Upper lobe of right lung (tissue), 1 donor: ENCODE measurements at places on chromosomes 12 and 14.

GRCh38 chr14:99873653-99874052 lies 80.4 kb downstream of the EML1 start:
- no peak overlapping the region for H3K4me3 ChIP-seq
- no peak overlapping the region for H3K27ac ChIP-seq
- no peaks in the 10 kb centered on the region for H3K27me3 ChIP-seq
- no peak for DNase-seq
- no peaks in the 10 kb centered on the region for H3K4me1 ChIP-seq

DNA sequence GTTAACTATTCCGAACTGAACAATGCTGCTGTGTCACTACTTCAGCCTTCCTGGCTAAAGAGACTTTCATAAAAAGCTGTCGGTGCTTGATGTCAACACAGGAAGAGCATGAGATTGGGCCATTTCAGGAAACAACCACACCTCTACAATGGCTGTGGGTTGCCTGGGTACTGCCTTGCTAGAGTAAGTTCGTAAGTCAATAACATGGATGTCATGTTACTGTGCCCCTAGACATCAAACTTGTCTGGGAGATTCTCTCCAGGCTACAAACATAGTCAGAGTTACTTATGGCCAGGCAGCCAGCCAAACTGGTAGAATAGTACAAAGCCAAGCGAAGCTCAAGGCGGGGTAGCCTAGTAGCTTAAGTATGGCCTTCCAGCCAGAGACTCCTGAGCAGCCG lies 23.1 kb downstream of the MAX start:
- no peaks in the 10 kb centered on the region for H3K27me3 ChIP-seq
- peaks cover 56% of the 10 kb centered on the region for H3K36me3 ChIP-seq
- peaks cover 40% of the 10 kb centered on the region for H3K4me1 ChIP-seq
- no peak for DNase-seq
- no peak overlapping the region for H3K4me3 ChIP-seq

- no peaks in the 10 kb centered on the region for H3K27me3 ChIP-seq
- peaks cover 22% of the 10 kb centered on the region for H3K4me1 ChIP-seq
- no peak for DNase-seq
- no peak overlapping the region for H3K4me3 ChIP-seq
- peak overlapping the region; percentile 53 for H3K27ac ChIP-seq
These were observed 35.0 kb upstream of the TC2N start for GRCh38 chr14:91902336-91902735.

DNA sequence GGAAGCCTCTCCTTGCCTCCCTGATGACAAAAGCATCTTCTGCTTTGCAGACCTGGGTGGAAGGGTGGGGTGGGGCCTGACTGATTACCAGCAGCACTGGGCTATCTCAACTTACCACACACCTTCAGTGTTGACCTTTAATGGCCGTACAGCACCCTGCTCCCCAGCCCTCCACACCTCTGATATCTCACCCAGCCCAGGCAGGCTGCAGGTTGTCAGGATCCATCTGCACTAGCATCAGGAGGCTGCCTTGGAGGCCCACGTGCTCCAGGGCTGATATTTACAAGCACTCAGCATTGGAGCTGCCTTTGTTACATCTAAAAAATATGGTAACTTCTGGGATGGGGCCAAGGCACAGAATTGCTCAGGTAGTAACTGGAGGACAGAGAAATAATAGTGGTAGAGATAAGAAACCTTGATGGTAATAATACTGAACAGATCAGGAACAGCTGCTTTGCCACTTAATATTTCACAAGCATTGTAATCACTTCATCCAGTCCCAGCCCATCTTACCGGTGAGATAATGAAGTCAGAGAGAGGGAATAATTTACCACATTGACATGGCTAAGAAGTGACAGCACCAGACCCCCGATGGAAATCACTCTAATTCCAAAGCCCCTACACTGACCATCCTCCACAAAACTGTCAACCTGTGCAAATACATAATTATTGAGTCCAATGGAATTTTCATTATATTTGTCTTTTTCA lies 125.2 kb upstream of the RFLNA start:
- no peak overlapping the region for H3K27ac ChIP-seq
- no peak overlapping the region for H3K4me3 ChIP-seq
- DNase-seq: no peak
- peaks cover 6% of the 10 kb centered on the region for H3K4me1 ChIP-seq
- H3K27me3 ChIP-seq: no peaks in the 10 kb centered on the region
- H3K36me3 ChIP-seq: no peaks in the 10 kb centered on the region

DNA sequence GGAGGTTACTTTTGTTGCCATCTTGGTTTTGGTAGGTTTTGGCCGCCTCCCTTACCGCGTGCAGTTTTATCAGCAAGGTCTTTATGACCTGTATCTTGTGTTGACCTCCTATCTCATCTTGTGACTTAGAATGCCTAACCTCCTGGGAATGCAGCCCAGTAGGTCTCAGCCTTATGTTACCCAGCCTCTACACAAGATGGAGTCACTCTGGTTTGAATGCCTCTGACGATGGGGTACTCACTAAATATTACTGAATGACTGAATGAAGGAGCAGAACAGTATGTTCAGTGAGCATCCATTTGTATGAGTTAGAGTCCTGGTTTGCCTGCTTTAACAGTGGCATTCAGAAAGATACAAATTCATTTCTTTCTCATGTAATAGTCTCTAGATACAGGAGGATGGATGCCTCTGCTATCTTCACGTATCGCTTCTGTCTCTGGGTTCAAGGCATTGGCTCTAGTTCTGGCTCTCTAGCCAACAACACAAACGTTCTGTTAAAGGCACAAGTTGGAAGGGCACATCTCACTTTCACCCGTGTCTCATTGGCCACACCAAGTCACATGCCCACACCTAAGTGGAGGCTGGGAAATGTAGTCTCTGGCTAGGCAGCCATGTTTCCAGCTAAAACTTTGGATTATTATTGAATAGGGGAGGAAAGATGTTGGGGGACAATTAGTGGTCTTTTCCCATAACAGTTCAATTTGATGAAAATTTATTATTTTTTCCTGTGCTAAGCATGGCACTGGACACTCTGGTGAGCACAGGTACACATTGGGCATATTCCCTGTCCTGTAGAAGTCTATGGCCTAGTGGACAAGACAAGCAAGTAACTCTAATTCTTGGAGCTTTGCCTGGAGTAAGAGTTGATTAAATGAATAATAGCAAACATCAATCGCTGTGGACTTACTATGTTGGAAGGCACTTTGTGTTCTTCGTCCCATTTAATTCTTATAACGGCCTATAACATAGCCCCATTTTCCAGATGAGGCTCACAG lies 75.2 kb upstream of the RPH3A start:
- no peaks in the 10 kb centered on the region for H3K27me3 ChIP-seq
- H3K4me3 ChIP-seq: no peak overlapping the region
- H3K27ac ChIP-seq: no peak overlapping the region

- no peaks in the 10 kb centered on the region for H3K36me3 ChIP-seq
- no peaks in the 10 kb centered on the region for H3K27me3 ChIP-seq
These were observed 1.9 kb downstream of the DAAM1 start for GRCh38 chr14:59190372-59190771.

DNA sequence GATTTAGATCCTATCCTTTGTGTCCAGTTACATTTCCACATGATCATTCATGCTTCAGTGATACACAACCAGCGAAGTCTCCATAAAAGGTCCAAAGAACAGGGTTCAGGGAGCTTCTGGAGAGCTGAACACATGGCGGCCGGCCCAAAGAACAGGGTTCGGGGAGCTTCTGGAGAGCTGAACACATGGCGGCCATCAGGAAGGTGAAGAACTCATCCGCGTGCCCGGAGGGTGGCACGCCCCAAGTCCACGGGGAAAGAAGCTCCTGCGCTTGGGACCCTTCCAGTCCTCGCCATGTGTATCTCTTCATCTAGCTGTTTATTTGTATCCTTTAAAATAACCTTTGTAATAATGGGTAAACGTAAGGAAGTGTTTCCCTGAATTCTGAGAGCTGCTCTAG lies 91.9 kb upstream of the FLRT2 start:
- no peak for DNase-seq
- H3K4me1 ChIP-seq: no peaks in the 10 kb centered on the region
- H3K4me3 ChIP-seq: no peak overlapping the region
- no peaks in the 10 kb centered on the region for H3K27me3 ChIP-seq

- no peak overlapping the region for H3K4me3 ChIP-seq
- no peaks in the 10 kb centered on the region for H3K27me3 ChIP-seq
- DNase-seq: no peak
These were observed 13.4 kb downstream of the ALDH2 start for GRCh38 chr12:111780166-111780565.

GRCh38 chr14:86501611-86502010 lies 971.7 kb downstream of the FLRT2 start:
- no peaks in the 10 kb centered on the region for H3K36me3 ChIP-seq
- DNase-seq: no peak
- H3K4me3 ChIP-seq: no peak overlapping the region
- no peaks in the 10 kb centered on the region for H3K4me1 ChIP-seq

GRCh38 chr14:51501746-51502145 lies 150.0 kb upstream of the FRMD6 start:
- DNase-seq: no peak
- H3K36me3 ChIP-seq: no peaks in the 10 kb centered on the region
- no peaks in the 10 kb centered on the region for H3K27me3 ChIP-seq
- no peak overlapping the region for H3K27ac ChIP-seq
- no peak overlapping the region for H3K4me3 ChIP-seq

GRCh38 chr12:77013091-77013490 lies 52.3 kb downstream of the E2F7 start:
- H3K27me3 ChIP-seq: no peaks in the 10 kb centered on the region
- no peaks in the 10 kb centered on the region for H3K36me3 ChIP-seq
- no peak for DNase-seq
- H3K4me3 ChIP-seq: no peak overlapping the region
- peaks cover 5% of the 10 kb centered on the region for H3K4me1 ChIP-seq

- H3K4me3 ChIP-seq: no peak overlapping the region
- H3K27me3 ChIP-seq: no peaks in the 10 kb centered on the region
- DNase-seq: no peak
- peaks cover 16% of the 10 kb centered on the region for H3K4me1 ChIP-seq
- H3K27ac ChIP-seq: peak overlapping the region; percentile 33
These were observed 64.9 kb downstream of the STXBP6 start for GRCh38 chr14:24984846-24985589.

GRCh38 chr12:31536672-31537071 lies 54.3 kb downstream of the DENND5B start:
- H3K4me3 ChIP-seq: no peak overlapping the region
- H3K27me3 ChIP-seq: no peaks in the 10 kb centered on the region
- peaks cover 9% of the 10 kb centered on the region for H3K4me1 ChIP-seq
- no peak overlapping the region for H3K27ac ChIP-seq
- no peak for DNase-seq

DNA sequence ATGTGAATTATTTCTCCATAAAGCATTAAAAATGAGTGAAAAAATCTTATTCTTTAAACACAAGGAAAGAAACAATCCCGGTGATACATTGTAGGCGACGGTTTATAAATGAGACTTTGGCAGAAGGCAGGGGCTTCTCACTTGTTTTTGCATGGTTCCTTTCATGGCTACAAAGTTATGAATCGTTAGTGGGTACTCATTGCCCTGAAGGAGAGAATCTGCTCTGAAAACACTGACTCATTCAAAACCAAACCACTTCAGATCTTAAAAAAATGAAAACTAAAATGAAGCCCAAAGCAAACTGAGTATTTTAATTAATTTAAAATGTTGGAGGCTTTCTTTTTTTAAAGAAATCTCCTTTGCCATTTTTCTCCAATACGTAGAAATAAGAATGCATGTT lies 41.4 kb upstream of the AMIGO2 start:
- H3K27me3 ChIP-seq: no peaks in the 10 kb centered on the region
- H3K4me1 ChIP-seq: no peaks in the 10 kb centered on the region
- no peak for DNase-seq
- no peaks in the 10 kb centered on the region for H3K36me3 ChIP-seq
- H3K27ac ChIP-seq: no peak overlapping the region
- H3K4me3 ChIP-seq: no peak overlapping the region

DNA sequence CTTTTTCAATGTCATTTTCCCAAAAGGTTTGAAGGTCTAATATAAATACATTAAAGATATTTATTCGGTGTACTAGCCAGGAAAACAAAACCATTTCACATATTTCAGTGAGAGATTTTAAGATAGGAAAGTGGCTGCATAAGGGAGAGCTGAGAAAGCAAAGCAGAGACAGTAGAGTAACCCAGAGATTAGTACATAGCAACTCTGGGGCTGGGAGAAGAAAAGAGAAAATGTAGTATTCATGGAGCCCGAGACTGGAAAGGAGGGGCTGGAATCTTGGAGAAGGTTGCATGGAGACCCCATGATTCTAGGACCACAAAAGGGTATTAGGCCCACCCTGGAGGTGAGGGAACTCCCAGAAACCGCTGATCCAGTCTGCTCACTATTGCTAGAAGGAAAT lies 236.9 kb downstream of the PAWR start:
- no peaks in the 10 kb centered on the region for H3K4me1 ChIP-seq
- no peak for DNase-seq

DNA sequence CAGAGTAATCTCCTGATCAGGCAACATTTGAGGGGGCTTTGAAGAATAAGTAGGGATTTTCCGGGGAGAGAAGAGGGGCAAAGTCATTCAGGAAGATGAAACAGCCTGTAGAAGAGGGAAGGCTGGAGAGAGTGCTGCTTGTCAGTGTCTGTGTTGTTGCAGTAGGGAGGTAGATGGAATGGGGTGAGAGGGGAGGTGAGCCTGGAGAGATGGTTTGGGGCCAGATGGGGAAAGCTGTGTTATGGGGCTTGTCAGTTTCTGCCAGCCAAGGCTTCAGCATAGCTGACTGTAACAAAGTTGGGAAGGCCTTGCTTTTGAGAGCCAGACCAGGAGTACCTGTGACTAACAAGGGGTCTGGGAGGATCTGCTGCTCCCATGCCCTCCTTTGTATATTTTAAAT lies 18.0 kb downstream of the BICD1 start:
- H3K27me3 ChIP-seq: no peaks in the 10 kb centered on the region
- no peaks in the 10 kb centered on the region for H3K4me1 ChIP-seq
- H3K4me3 ChIP-seq: no peak overlapping the region
- no peak overlapping the region for H3K27ac ChIP-seq
- no peak for DNase-seq

GRCh38 chr12:121222847-121223246 lies 12.9 kb downstream of the P2RX4 start:
- H3K4me3 ChIP-seq: no peak overlapping the region
- no peak overlapping the region for H3K27ac ChIP-seq
- DNase-seq: no peak
- no peaks in the 10 kb centered on the region for H3K27me3 ChIP-seq

- no peak overlapping the region for H3K27ac ChIP-seq
- DNase-seq: no peak
- H3K27me3 ChIP-seq: no peaks in the 10 kb centered on the region
- no peaks in the 10 kb centered on the region for H3K36me3 ChIP-seq
These were observed 31.3 kb downstream of the SERPINA3 start for GRCh38 chr14:94643316-94644101.

DNA sequence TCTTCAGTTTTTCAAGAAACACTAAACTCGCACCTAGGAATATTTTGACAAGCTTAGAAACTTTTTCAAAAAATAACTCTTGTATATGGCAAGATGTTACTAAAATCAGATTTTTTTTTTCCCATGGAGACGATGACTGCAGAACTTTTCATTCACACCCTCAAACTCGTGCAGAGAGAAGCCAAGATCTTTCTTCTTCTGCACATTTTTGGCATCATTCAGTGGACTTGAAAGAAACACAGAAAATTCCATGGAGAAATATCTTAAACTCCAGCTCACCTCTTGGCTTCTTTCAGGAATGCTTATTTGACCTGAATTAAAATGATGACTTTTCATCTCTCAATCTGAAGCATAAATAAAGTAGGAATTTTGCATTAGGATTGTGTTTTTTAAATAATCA lies 919.4 kb downstream of the NRXN3 start:
- no peak overlapping the region for H3K4me3 ChIP-seq
- DNase-seq: no peak
- no peaks in the 10 kb centered on the region for H3K4me1 ChIP-seq
- no peak overlapping the region for H3K27ac ChIP-seq
- H3K36me3 ChIP-seq: no peaks in the 10 kb centered on the region

- peaks cover 18% of the 10 kb centered on the region for H3K36me3 ChIP-seq
- DNase-seq: no peak
- peak overlapping the region; percentile 47 for H3K27ac ChIP-seq
These were observed 50.2 kb downstream of the RIN3 start for GRCh38 chr14:92563765-92564285.
